ENCODE measurements at places on chromosomes 13 and 19.

DNA sequence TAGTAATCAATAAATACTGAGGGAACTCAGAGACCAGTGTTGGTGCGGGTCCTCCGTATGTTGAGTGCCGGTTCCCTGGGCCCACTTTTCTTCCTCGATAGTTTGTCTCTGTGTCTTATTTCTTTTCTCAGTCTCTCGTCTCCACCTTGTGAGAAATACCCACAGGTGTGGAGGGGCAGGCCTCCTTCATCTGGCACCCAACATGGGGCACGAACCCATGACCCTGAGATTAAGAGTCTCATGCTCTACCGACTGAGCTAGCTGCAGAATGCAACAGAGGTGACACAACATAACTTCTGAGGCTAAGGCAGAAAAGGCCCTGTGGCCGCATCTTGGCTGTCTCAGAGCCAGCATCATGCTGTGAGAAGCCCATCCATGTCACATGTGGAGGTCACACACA, 5.3 kb upstream of the ZNF613 start:
- DNase-seq, result no peak

DNA sequence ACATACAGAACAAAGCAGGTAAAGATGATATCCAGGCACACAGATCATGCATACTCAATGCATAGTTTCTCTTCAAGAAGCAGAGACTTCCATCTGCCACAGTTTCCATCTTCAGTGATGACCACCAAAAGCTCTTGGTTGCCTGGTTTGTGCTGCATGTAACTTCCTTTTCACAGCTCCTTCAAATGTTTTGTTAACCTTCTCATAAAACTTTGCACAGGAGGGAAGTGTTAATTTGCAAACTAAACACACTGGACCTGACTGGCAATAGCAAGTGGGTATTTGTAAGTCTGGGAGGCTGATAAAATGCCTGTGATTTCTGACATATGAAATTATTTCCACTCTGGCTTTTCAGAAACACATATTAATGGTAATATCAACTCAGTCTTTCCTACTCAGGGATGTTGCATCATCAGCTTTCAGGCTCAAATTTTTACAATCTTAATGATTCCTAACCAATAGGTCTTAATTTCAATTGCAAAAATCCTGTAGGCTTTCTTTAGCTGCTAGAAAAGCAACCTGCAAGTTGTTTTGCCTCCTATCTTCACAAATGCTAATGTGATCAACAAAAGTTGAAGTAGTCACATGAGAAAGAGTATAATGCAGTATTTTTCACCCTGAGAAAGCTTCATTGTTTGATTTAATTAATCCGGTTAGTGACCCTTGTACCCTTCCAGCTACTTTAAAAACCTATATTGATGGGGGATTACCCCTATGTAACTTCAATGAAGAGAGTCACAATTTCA, 575.6 kb downstream of the DIAPH3 start:
- DNase-seq, result no peak

GRCh38 chr13:90594681-90595080, 752.8 kb upstream of the MIR17HG start:
- DNase-seq, result no peak

DNA sequence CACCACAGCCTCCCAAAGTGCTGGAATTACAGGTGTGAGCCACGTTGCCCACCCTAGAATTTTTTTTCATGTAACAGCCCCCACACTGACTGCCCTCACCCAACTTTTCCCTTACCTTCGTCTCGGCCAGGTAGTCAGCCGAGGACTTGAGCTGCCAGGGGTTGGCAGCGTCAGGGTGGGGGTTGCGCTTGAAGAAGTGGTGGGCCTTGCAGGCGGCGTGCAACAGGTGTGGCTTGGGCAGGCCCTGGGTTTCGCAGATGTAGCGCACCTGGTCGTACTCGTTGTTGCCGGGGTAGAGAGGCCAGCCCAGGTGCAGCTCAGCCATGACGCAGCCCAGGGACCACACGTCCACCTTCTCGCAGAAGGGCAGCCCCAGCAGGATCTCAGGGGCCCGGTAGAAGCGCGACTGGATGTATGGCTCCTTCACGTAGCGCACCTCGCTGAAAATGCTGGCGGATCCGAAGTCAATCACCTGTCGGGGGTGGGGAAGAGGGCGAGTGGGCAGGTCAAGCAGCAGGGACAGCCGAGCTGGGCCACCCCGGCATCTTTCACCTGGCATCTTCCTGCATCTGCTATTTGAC, 6.2 kb downstream of the HIPK4 start:
- no peak for DNase-seq

GRCh38 chr19:5703819-5704818, 14.0 kb downstream of the RPL36 start:
- no peak for DNase-seq

GRCh38 chr19:1154731-1155351, 19.2 kb downstream of the SBNO2 start:
- DNase-seq, result no peak

DNA sequence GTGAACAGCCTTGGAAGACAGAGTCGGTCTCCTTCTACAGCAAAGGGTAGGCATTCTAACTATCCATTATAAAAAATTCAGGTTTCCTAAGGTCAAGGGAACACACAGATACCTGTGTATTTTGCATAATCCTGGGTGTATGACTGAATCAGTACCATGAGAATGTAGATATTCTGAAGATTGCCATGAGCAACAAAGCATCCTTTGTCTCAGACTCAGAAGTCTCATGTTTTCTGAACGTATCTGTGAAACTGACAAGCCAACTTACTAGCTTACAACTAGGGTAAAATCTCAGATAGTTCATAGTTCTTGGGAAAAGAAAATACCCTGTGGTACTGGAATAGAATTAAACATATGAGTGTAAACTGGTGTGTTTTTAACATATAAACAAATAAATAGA, 6.5 kb downstream of the ZNF566 start:
- DNase-seq, result no peak

- DNase-seq, result no peak
Observed at GRCh38 chr19:3550947-3551791, 6.2 kb downstream of the MFSD12 start.

GRCh38 chr19:16829010-16829821, at the start of gene SIN3B:
TSS of gene SIN3B (plus strand) at chr19:16829398. CDS start at chr19:16829421, 23 bp downstream.
- DNase-seq, result peak; percentile 82

DNA sequence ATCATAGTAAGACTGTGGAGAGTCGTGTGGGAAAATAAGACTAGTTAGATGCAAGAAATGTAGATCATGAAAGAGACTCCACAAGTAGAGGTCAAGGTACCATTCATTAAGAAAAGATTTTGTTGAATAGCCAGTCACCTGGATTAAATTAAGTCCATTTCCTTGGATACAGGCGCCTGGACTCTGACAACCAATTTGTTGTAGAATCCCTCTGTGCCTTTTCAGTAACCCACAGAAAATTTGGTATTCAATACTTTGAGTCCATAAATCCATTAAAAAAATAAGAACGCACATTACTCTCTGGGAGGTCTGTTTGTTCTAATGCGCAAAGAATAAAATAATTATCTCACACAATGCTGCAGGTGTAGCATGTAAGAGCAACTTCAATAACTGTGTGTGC, 469.4 kb downstream of the KLF12 start:
- no peak for DNase-seq

- DNase-seq, result no peak
Observed at GRCh38 chr19:14536926-14537692, 7.7 kb downstream of the TECR start.

DNA sequence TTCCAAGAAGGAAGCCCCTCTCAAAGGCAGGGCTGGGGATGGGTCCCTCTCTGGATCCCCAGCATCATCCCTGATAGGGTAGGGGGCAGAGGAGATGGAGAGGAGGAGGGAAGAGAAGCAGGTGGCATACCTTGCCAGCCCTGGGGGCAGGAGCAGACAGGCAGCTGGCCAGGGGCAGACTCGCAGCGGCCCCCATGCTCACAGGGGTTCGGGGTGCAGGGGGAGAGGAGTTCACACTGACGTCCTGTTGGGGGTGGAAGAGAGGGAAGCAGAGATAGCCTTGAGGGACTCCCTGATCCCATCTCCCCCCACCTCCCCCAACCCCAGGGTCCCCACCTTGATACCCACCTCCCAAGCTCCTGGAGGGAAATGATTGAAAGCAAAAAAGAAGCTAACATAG, 16.0 kb downstream of the NOTCH3 start:
- no peak for DNase-seq

DNA sequence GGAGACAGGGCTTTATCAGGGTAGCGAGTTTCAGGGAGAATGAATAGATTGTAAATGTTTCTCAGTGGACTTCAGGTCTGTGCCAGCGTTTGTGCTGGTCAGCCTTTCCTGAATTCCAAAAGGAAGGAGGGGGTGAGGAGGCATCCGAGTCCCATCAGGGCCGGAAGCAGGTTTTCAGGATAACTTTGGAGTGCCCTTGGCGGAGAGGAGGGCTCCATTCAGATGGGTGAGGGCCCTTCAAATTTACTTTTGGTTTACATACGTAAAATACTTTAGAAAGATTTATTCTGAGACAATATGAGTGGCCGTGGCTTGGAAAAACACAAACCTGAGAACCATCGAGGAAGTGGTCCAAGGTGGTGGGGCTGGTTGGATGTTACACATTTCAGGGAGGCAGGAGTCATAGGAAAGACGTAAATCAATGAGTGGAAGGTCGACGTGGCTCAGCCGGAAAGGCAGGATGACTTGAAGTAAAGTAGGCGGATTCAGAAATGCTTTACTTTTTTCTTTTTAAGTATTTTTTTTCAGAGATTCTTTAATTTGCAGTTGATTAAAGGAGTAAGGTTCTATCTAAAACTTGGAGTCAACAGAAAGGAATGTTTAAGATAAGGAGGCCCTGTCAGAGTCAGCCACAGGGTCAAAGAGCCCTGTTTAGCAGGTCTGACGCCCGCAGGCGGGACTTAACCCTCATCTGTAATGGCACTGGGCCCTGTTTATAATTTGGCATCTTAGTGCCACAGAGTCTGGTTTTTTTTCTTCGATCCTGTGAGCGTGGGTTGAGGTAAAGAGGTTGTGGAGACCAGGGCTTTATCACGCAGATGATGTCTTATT, 32.8 kb downstream of the ATP11A start:
- no peak for DNase-seq
